Ascending aorta (tissue), 2 donors: ENCODE measurements at places on chromosomes 3 and 15. TPM values are rescaled to one million over a fixed set of nuclear protein-coding genes. Genes with fewer than 3 reads are reported as not detected.

- H3K4me3 ChIP-seq: no peak overlapping the region
- H3K27me3 ChIP-seq: no peaks in the 10 kb centered on the region
- no peaks in the 10 kb centered on the region for H3K4me1 ChIP-seq
- no peak for DNase-seq
- H3K27ac ChIP-seq: no peak overlapping the region
Measured at GRCh38 chr15:79154483-79155135, 64.0 kb upstream of the RASGRF1 start.

GRCh38 chr3:58122936-58123700 is 87.7 kb downstream of the DNASE1L3 start:
- H3K27me3 ChIP-seq: no peaks in the 10 kb centered on the region
- H3K36me3 ChIP-seq: peaks cover 89% of the 10 kb centered on the region
- no peak for DNase-seq

DNA sequence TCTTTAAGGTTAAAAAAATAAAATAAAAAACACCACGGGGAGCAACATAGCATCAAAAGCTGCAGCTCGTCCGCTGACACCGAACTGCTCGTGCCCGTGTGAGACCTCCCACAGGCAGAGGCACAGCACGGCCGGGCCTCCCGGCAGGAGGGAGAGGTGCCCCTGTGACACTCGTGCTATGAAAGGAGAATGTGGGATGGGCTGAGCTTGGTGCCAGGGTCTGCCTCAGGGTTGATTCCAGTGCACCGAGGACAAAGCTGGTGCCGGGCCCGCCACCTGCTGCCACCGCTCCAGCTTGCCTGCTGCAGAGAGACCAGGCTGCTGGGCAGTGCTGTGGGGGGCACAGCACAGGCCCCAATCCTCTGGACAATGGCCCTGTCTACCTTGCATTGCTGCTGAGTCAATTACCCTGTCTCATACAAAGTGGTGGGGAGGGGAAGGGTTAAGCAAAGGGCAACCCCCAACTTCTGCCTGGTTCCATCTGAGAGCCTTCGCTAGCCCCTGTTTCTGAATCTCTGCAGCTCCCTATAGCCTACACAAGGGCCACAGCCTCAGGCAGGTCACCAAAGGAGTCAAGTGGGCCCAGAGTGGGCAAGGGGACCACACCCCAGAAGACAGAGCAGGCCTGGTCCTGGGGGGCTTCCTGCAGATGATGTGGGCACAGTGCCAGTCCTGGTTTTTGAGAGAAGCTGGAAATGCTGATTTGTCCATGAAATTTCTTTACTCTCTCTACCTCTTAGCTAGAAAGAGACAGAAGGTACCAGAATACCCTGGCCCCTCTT is 74.0 kb upstream of the SNRPA1 start:
- H3K36me3 ChIP-seq: no peaks in the 10 kb centered on the region
- DNase-seq: no peak
- H3K4me3 ChIP-seq: no peak overlapping the region
- no peaks in the 10 kb centered on the region for H3K27me3 ChIP-seq
- no peak overlapping the region for H3K27ac ChIP-seq

GRCh38 chr3:139629033-139629432 is 48.7 kb downstream of the NMNAT3 start:
- H3K27ac ChIP-seq: no peak overlapping the region
- no peak for DNase-seq
- H3K4me1 ChIP-seq: no peaks in the 10 kb centered on the region
- no peaks in the 10 kb centered on the region for H3K36me3 ChIP-seq

Gene ZPLD1
- total RNA-seq: not detected

DNA sequence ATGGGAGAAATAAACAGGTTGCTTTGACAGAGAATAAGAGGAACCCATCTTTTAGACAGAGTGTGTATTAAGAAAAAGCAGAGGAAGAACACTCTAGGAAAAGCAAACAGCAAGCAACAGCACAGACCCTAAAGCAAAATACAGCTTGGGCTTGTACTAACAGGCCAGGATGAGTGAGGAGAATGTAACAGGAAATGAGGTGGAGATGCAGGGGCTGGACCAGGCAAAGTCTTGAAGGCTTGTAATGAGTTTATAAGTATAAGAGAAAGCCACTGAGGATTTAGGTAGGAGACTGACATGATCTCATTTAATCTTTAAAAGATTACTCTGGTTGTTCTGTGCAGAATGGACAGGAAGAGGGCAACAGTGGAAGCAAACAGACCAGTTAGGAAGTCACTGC is 4.9 kb downstream of the UBR1 start:
- no peaks in the 10 kb centered on the region for H3K4me1 ChIP-seq
- peaks cover 10% of the 10 kb centered on the region for H3K36me3 ChIP-seq
- H3K27me3 ChIP-seq: no peaks in the 10 kb centered on the region
- no peak overlapping the region for H3K4me3 ChIP-seq
- DNase-seq: no peak

GRCh38 chr3:134640872-134641470 is 9.9 kb downstream of the KY start:
- no peaks in the 10 kb centered on the region for H3K4me1 ChIP-seq
- H3K27ac ChIP-seq: no peak overlapping the region
- DNase-seq: no peak
- no peaks in the 10 kb centered on the region for H3K27me3 ChIP-seq
- H3K4me3 ChIP-seq: no peak overlapping the region
- H3K36me3 ChIP-seq: no peaks in the 10 kb centered on the region

Gene NR1I2
- not detected for total RNA-seq

Gene PLA2G4D
- not detected for total RNA-seq

Gene GATM
- total RNA-seq: 6.1 TPM

DNA sequence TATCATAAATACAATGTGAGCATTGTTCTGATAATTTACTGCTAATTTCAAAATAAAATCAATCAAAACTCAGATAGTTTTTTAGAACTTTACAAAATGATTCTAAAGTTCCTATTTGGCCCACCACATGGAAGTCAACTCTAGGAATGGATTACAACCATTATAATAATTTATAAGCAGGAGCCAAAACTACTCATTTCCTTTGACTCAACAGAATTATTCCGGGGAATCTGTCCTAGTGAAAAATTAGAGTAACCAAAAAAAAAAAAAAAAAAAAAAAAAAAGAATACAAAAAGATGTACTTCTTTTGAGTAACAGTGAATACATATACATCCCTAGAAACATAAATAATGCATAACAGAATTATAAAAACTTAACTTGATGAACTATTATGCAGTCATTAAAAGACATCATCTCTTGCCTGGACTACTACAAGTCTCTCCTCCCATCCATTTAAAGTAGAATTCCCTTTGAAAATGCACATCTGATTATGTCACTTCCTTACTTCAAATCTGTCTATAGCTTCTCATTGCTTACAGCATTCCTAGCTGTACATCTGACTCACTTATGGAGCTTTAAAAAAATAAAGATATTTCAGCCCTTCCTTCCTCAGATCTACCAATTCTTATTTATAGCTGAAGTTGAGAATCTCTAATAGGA is 43.4 kb downstream of the HDGFL3 start:
- no peak overlapping the region for H3K4me3 ChIP-seq
- H3K36me3 ChIP-seq: no peaks in the 10 kb centered on the region
- no peak overlapping the region for H3K27ac ChIP-seq
- no peaks in the 10 kb centered on the region for H3K4me1 ChIP-seq
- no peaks in the 10 kb centered on the region for H3K27me3 ChIP-seq

DNA sequence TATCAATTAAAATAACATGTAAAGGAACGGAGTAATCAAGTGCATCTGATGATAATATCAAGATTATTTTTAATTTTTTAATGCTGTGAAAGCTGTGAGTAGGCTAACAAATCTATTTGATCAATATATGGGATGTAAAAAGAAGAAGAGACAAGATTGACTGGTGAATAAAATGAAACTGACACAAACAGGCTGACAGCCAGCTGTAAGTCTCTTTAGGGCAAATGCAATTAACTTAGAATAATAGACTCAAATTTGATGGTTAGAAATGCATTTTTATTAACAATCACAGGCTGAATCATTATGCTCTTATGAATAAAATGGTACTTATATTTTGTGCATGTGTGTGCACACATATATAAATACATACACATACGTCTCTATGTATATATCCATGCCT is 68.0 kb downstream of the MDFIC2 start:
- H3K27me3 ChIP-seq: no peaks in the 10 kb centered on the region
- no peak overlapping the region for H3K27ac ChIP-seq
- no peaks in the 10 kb centered on the region for H3K4me1 ChIP-seq

DNA sequence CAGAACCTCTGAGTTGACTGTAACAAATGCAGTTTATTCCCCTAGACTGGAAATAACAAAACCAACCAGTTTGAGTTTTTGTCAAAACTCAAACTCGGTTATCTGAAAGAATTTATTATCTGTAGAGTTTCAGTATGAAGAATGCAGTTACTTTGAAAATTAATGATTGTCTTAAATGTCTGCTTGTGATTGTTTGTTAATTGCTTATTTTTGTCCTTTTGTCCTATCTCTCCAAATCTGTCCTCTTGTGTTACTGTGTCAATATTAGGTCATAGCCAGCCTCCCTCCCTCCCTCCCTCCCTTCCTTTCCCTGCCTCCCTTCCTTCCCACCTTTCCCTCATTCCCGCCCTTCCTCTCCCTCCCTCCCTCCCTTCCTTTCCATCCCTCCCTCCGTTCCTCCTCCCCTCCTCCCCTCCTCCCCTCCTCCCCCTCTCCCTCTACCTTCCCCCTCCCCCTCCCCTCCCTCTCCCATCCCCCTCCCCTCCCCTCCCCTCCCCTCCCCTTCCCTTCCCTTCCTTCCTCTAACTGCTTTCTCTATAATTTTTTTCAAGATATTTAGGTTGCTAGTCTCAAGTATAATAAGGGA is 153.5 kb downstream of the FNDC3B start:
- no peak for DNase-seq
- peaks cover 2% of the 10 kb centered on the region for H3K4me1 ChIP-seq
- no peak overlapping the region for H3K4me3 ChIP-seq
- H3K36me3 ChIP-seq: no peaks in the 10 kb centered on the region
- H3K27ac ChIP-seq: no peak overlapping the region

Gene CYP11A1
- 62.4 TPM for total RNA-seq

Gene GRM2
- total RNA-seq: not detected

Gene PSTPIP1
- total RNA-seq: 14.6 TPM

Gene MUC13
- not detected for total RNA-seq

- H3K36me3 ChIP-seq: no peaks in the 10 kb centered on the region
- no peak for DNase-seq
- no peaks in the 10 kb centered on the region for H3K27me3 ChIP-seq
- H3K27ac ChIP-seq: no peak overlapping the region
- no peak overlapping the region for H3K4me3 ChIP-seq
Measured at GRCh38 chr3:41131224-41131623, 68.1 kb upstream of the CTNNB1 start.

DNA sequence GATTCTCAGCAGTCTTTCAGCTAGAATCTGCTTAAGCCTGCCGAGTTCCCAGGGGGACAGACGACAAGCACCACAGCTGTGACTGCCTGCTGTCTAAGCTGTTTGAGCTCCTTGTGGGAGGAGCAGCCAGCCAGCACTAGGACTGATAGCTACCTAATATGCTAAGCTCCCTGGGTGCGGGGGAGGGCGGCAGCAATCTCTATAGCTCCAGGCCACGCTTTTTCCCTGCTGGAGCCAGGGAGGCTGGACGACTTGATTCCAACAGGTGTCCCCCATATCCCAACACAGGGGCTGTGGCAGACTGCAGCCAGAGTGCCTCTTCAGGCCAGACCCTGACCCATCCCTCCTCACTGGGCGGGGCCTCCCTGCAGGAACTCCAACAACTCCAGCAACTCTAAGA is 134.1 kb upstream of the ARPP21 start:
- H3K4me1 ChIP-seq: no peaks in the 10 kb centered on the region
- H3K36me3 ChIP-seq: no peaks in the 10 kb centered on the region
- H3K27me3 ChIP-seq: no peaks in the 10 kb centered on the region

- DNase-seq: no peak
- no peaks in the 10 kb centered on the region for H3K4me1 ChIP-seq
- no peaks in the 10 kb centered on the region for H3K36me3 ChIP-seq
Measured at GRCh38 chr15:98442379-98442833, 205.9 kb upstream of the IGF1R start.

Gene AP2M1
- total RNA-seq: 101 TPM

- no peak for DNase-seq
- no peaks in the 10 kb centered on the region for H3K36me3 ChIP-seq
- no peaks in the 10 kb centered on the region for H3K27me3 ChIP-seq
- H3K27ac ChIP-seq: no peak overlapping the region
- no peak overlapping the region for H3K4me3 ChIP-seq
Measured at GRCh38 chr3:148233403-148233802, 464.3 kb upstream of the AGTR1 start.
